RPMI8226 (cell line): ENCODE measurements at places on chromosomes 6 and 20.

DNA sequence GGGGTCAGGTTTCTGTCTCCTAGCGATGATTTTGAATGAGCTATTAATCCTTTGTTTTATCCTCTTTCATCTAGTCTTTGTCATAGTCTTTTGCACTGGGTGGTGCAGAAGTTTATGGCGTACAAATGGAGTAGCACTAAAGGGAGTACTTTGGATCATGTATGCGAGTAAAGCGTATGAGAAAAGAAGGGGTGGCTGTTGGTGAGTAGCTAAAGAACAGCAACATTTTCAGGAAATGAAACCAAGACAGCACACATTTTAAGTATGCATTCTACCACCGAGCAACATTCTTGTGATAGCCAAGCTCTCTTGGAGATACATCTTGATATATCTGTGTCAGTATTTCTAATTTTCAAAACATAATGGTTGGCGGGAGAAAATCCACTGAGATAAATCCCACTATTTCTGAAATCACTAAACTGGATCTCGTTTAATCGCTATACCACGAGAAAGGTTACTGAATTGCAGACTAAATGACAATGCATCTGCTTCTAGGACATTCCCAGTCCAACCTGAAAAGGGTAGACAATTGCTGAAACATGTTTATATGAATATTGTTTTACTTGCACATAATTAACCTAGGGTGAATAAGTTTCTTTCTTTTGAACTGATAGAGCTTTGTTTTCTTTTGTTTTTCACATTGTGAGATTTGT, 196.1 kb downstream of the TRIM27 start:
- DNase-seq, result peak; percentile 56

- peak; percentile 92 for DNase-seq
Observed at GRCh38 chr20:10453241-10453640, 18.1 kb downstream of the SLX4IP start.

GRCh38 chr20:11401988-11402387, 515.7 kb upstream of the BTBD3 start:
- DNase-seq, result peak; percentile 7

GRCh38 chr6:157519255-157520116, 138.5 kb downstream of the ZDHHC14 start:
- no peak for DNase-seq

DNA sequence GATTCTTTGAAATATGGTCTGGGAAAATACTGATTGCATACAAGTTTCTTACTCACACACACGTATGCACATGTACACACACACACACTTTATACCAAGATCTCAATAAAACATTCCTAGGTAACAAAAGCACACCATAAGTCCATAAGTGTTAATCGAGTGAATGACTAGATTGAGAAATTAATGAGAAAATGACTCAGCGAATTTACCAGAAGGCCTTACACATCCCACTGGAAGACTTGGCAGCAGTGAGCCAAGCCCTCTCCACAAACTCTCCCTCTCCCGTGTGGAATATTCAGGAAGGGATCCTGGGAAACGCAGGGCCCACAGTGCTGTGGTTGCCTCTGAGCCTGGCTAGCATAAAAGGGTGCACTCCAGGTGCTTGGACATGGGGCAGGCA, 227.2 kb downstream of the LY86 start:
- DNase-seq, result no peak

- no peak for DNase-seq
Observed at GRCh38 chr20:37673444-37673843, 20.4 kb upstream of the CTNNBL1 start.

DNA sequence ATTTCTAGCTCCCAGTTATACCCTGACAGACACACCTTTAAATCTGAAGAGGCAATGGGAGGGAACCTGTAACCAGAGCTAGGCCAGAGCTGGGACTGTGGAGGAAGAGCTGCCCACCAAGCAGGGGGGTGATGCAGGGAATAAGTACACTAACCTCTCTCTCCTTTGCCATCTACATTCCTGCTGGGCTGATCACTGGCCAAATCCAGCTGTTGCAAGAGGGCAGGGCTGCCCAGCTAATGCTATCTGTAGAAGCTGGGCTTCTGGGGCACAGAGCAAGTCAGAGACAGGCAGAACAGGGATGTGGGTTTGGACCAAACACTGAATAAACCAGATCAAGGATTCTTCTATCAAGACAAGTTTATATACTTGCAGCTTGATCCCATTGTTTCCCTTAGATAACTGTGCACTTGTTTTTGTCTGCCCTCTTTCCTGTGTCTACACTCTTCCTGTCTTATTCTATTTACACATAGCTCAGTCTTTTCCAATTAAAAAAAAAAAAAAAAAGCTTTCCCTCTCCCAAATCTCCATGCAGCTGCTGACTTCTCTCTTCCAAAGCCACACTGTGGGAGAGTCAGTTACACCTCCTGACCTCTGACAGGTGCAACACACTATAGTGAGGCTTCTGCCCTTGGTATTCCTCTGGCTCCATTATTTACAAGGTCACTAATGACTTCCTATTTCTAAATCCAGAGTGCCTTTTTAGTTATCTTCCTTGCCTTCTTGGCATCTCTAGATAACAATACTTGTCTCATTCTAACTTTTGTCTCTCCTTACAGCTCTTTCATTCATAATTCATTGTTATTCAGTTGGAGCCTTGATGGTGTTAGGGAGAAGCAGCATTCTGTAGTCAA, 43.7 kb downstream of the TRIM38 start:
- DNase-seq, result no peak

DNA sequence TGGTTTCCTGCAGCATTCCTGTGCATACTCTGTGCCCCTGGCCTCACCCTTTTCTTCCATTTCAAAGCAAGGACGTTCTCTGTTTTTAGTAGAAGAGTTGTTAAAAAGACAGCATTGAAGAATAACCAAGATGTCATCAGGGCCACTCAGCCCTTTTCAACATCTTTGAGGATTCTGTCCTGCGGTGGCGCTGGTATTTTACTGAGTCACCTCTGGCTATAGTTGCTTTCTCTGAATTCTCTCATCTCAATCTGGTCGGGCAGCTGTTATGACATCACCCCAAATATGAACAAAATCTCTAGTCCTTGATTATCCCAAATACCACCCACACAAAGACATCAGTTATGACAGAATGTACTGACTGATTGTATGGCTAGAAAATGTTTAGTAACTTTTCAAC, 204.2 kb downstream of the GRIK2 start:
- no peak for DNase-seq

GRCh38 chr6:51283723-51284355, 465.2 kb downstream of the TFAP2B start:
- DNase-seq, result no peak

DNA sequence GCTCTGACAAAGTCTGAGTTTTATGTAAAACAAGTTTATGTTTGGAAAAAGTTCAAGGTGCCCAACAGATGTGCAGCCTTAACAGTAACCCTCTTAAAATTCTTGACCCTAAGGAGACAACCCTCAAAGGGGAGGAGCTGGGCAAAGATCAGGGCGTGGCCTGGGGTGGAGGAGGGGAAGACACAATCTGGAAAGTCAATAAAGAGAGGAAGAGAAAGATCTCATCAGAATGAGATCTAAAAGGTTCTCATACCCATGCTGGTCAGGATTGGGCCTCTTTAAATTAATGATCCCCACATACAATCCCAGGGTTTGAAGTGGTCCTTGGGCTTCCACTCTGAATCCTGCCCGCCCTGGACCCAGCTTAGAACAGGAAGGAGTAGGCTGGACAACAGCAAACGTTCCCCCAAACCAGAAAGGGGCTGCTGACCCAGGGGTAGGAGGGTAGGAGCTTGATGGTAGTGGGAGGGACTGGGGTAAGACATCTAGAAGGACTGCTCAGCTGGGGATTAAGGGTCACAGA, 33.0 kb downstream of the FOXP4 start:
- DNase-seq, result no peak

DNA sequence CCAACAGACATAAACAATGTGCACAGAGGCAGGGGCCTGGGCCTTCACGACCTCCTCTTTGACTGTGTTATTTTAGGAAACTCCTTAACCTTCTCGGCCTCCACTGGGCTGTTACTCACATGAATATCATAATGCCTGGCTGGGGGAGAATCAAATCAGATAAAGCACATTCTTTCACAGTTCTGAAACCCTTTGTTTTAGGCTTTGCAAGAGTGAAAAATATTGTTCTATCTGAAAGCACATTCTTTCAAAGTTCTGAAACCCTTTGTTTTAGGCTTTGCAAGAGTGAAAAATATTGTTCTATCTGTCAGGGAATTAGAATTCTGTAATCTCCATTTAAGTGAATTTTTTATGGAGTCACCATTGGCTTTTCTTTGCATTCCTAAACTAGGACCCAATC, 50.7 kb upstream of the SYNDIG1 start:
- no peak for DNase-seq

DNA sequence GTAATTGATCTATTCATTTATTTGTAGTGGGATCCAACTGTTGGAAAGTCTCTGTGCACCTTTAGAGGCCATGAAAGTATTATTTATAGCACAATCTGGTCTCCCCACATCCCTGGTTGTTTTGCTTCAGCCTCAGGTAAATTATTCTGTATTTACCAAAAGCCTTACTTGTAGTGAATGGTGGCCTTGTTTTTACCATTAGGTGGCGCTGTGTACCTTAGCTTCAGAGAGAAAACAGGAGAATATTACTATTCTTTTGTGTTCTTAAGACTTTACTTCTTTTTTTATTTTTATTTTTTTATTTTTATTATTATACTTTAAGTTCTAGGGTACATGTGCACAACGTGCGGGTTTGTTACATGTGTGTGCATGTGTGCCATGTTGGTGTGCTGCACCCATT, 23.7 kb downstream of the PEX7 start:
- peak; percentile 45 for DNase-seq

GRCh38 chr6:138107752-138108592, 753 bp upstream of the PERP start:
- DNase-seq, result peak; percentile 34

GRCh38 chr20:723756-724155, 44.5 kb downstream of the SLC52A3 start:
- peak; percentile 92 for DNase-seq

DNA sequence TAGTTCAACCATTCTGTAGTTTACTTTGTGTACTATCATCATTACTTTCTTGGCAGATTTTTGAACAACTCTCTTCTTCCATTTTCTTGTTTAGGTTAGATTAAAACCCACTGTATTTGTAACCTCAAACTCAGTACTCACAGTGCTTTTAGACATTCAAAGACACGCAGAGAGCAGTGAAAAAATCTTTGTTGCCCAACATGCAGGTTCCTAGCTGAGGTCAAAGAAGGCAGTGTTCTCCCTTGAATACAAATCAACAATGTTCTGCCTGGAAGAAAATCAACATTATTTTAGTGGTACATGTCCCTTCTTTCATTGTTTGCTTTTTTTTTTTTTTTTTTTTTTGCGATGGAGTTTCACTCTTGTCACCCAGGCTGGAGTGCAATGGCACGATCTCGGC, 11.2 kb downstream of the CYB5R4 start:
- DNase-seq, result no peak

DNA sequence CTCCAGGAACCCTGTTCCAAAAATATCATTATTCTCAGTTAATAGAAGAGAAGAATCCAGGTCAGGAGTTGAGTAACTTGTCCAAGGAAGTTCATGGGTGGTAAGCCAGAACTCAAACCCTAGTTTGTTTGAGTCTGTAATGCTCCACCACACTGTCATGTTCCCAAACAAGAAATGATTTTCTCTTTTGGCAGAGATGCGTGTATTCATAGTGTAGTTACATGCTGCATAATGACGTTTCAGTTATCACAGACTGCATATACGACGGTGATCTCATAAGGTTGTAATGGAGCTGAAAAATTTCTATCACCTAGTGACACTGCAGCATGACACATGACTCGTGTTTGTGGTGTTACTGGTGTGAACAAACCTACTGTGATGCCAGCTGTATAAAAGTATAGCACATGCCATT, 102.6 kb downstream of the TULP4 start:
- DNase-seq, result no peak

DNA sequence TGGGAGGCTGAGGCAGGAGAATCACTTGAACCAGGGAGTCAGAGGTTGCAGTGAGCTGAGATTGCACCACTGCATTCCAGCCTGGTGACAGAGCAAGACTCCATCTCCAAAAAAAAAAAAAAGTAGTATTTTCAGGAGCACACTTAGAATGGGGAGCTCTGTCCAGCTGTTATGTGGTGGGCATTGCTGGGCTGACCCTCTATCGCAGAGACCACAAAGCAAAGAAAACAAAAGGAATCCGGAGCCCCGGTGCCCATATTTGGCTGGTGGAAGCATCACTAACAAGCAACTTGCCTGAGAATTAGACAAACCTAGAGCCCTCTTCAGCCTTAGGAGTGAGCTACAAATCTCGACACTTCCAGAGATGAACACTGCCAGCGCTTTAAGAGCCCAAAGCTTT, 137.3 kb upstream of the GPR6 start:
- no peak for DNase-seq

DNA sequence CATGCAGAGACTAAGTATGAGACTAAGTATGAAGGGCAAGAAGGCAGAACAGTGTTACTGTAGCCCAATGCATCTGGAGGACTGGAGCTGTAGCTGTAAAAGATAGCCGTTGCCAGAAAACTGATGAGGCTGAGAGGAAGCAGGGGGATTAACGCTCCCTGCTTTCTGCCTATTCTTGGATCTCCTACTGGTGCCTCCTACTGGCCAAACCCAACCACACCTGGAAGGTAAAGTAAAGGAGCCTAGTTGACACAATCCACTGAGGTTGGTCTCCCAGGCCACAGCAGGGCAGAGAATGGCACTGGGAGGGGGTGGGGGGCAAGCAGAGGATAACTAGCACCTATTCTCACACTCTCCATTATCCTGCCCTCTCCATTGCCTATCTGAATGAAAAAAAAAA, 105.0 kb upstream of the MRPS10 start:
- no peak for DNase-seq
